ENCODE measurements at places on chromosomes 16 and 17. TPM values are rescaled to one million over a fixed set of nuclear protein-coding genes. Genes with fewer than 3 reads are reported as not detected.

EXOC3L1 gene
- 2.8 TPM for total RNA-seq

DNASE1L2 gene
- total RNA-seq = 0.57 TPM

CASKIN1 gene
- total RNA-seq = 1.2 TPM

- DNase-seq = no peak
Measured at GRCh38 chr16:30556125-30556473, 2.1 kb downstream of the ZNF764 start.

GRCh38 chr16:52781005-52781630, 234.2 kb upstream of the TOX3 start:
- no peak for DNase-seq

- DNase-seq = no peak
Measured at GRCh38 chr16:23486480-23486879, 23.8 kb downstream of the GGA2 start.

- no peak for DNase-seq
Measured at GRCh38 chr16:11029948-11030347, 85.6 kb downstream of the CLEC16A start.

SULT1A3 gene
- 7.0 TPM for total RNA-seq

TCAP gene
- total RNA-seq = 4,725 TPM

PIPOX gene
- total RNA-seq = 0.57 TPM

GRCh38 chr17:59620064-59620359, 317 bp downstream of the CLTC start:
- no peak for DNase-seq

GRCh38 chr17:75553295-75554110, 28.0 kb downstream of the LLGL2 start:
- no peak for DNase-seq

GRCh38 chr16:11870399-11870798, 19.1 kb upstream of the RSL1D1 start:
- no peak for DNase-seq

RASD1 gene
- 4.4 TPM for total RNA-seq

GRCh38 chr17:31458829-31459228, 67.4 kb downstream of the RAB11FIP4 start:
- no peak for DNase-seq

DNA sequence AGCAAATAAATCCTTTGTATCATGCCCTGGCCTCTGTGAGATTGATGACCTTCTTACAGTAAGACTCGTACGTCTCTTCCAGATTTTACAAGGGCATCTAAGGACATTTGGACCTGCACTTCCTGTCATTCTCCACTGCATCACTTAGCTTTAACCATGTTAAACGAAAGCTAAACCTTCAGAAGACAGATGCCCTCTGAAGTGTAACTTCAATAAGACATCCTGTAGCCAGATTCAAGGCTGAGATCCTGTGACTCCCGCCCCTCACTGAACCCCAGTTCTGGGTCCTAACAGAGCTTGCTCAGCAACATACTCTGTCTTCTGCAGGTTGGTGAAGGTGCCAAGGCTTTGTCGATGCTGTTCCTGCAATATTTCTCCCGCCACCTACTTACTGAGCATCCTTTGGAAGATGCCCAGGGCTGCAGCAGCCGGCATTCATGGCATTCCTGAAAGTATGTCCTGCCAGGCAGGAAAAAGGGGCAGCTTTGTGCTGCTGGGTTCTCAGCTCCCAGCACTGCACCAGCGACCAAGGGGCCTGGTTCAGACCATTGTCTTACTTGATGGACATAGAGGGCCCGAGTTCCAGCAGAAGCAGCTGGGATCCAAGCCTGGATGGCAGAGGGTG, 131.1 kb downstream of the AXIN2 start:
- no peak for DNase-seq

TPPP3 gene
- 9.6 TPM for total RNA-seq

GRCh38 chr17:956905-957304, 22.7 kb downstream of the NXN start:
- DNase-seq = peak; percentile 19

DNA sequence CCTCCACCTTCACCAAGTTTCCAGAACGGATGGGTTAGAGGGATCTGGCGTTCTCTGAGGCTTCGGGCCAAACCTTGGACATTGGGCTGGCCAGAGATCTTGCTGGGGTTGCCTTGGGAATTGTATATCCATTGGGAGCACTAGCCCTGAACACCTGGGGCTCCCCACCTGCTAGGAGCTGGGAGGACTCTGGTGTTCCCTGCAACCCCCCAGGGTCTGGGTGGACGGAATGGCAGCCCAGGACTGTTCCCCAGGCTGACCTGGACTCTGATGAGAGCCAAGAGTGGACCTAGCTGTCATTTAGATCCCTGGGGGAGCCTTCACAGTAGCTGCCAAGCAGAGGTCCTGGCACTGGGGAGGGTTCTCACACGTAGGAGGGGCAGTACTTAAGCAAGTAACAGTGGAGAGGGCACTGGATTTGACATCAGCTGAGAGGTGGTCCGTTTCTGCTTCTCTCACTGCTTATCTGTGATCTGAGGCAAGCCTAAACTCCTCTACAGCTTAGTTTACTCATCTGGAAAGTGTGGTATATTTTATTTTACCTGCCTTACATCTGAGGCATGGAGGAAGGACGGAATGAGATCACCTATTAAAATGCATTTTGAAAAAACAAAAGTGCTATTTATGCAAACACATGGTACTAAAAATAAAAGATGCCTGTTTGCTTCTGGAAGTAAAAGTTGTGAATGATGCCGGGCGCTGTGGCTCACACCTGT, 11.7 kb downstream of the SOCS3 start:
- DNase-seq = no peak

DNA sequence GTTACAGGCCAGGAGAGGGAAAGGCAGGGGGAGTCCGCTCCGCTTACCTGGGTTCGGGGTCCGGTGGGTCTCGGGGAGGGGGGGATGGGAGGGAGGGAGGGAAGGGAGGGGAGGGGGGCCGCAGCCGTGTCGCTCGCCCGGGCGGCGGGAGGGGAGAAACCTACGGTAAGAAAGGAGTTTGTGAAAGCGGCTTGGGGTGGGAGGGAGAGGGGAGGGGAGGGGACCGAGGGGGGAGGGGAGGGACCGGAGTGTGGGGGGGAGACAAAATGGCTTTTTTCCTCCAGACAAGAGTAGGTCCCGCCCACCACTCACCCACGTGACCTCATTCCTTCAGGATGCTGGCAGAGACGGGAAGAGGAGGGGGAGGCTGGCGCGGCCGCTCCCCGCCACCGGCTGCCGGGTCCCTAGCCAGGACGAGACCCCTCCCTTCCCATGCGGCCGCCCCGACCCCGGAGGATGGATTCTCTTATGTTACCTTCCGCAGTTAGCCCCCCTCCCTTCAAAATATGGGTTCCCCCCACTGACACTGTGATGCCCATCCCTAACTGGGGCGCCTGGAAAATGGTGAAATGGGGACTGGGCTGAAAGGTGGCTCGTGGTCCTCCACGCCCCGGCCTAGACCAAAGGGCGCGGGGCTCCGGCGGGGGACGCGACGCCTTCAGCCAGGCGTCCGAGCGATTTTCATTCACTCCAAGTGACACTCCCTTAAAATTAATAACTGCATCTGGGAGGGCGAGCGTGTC, at the start of gene PCGF2:
TSS of gene PCGF2 (minus strand) at position 188 of the 743 bp plus-strand sequence. CDS start 7,934 bp downstream, outside the sequence.
- DNase-seq = peak; percentile 93

DNA sequence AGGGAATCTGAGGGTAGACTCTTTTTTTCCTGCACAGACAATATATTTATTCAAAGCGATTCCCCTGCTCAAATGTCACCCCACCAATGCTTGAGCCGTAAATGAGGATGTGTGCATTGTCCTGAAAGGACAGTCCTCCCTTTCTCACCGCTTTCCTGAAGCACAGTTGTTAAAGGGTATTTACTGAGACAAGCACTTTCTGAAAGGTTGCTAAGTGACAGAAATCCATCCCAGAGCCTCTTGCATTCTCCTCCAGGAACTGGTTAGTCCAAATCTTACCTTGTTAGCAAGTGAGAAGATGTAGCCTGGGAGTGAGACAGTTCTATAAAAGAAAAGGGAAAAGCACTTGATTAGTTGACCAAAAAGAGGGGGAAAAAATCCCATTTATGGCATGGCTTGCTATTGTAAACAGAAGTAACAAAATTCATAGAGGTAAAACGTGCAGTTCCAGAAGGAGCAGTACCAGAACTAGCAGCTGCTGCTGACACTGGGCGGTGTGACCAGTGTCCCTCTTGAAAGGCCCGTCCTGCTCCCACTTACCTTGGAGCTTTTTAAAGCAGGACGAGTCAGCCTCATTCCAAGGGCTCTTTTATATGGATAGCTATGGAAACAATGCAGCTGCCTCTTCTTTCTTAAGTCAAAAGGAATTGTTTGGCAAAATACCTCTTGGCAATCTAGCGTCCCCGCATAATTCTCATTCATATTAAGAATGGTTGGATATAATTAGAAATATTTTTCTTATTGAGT, at the start of gene MYH2:
TSS of gene MYH2 (minus strand) at position 563 of the 747 bp plus-strand sequence. CDS start 1,738 bp downstream, outside the sequence.
- DNase-seq = no peak

DNA sequence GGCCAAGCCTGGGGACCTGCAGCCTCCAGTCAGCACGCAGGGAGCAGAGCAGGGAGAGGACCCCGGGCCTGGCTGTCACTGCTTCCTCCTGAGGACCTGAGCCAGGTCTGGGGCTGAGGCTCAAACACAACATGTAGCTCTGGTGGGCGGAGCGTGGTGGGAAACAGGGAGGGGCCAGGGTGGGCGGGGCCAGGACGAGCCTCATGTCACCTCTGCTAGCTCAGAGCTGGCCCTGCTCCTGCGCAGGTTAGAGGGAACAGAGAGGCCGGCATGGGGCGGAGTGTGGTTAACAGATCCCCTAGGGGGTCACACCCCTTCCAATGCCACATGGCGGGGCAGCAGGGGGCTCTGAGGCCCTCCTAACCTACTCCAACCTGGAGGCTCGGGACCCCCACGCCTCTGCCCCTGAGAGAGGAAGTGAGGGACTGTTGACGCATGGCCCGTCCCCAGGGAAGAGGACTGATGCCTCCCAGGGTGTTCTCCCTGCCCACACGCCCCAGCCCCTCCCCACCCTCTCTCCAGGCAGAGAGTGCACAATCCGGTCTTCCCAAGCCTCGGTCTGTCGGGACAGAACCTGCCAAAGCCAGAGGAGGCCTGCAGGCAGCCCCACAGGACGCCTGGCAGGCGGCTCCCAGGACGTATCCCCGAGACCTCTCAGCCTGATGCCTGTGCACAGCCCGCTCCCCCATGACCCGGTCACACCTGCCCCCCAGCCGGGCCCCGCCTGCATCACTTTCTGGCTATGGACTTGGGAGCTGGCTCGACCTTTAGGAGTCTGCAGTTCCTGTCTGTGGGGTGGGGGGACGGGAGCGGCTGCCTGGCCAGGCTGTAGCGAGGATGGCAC, 15.2 kb downstream of the PIEZO1 start:
- no peak for DNase-seq

All from cardiac septum (tissue), 1 donor.